ENCODE measurements at places on chromosomes 1 and 21.

DNA sequence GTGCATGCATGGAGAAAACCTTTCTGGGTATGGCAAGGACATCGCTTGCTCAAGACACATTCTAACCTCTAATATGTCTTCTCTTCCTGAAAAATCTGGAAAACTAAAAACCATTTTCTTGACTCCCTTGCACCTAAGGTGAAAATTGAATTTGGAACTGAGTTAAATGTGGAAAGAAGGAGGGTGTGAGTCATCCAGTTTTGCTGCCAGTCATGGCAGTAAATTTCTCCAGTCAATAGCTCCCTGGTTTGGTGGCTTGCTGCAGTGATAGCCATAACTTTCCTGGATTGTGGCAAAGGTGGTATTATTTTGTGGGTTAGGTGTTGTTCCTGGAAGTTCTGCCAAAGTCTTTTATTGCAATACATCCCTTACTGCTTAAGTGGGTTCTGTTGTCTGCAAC lies 2.5 kb downstream of the ZCCHC17 start:
- no peak for DNase-seq

GRCh38 chr1:9996624-9997582 lies at the start of gene RBP7:
TSS of gene RBP7 (plus strand) at chr1:9997228. CDS start at chr1:9997259, 31 bp downstream.
- DNase-seq = no peak

GRCh38 chr1:155760751-155761475 lies 72.0 kb downstream of the DAP3 start:
- DNase-seq = no peak

- DNase-seq = no peak
Measured at GRCh38 chr1:86429835-86430234, 5.9 kb downstream of the CLCA2 start.

DNA sequence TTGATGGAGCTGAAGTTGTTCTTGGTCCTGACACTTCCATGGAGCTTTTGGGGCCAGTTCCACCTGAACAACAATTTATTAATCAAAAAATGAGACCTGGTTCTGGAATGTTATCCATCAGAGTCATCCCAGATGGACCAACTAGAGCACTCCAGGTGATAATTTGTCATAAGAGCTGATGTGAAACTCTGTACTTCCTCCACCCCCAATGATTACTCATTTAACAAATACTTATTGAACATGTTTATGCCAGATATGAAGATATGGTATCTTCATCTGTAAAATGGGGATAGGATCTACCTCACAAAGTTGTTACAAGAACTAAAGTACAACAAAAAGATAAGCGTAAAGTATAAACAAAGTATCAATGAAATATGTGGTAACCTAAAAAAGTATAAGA lies 153.2 kb downstream of the VPS13D start:
- DNase-seq = no peak

DNA sequence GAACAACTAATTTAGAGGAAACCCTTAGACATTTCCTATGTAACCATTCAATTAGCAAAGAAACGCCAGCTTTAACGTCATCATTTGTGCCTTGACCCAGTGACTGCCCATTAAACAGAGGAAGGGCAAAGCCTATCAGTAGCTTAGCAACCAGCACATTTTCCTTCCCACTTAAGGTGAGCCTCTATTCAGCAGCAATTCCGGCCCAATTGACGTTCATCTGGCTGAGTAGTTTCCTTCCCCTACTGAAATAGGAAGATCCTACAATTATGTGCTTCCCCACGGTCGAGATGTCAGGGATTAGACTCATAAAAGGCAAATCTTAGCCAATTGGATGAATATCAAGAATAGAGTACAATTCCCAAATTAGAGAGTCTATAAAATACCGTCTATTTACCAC lies 482.1 kb upstream of the ADAMTS5 start:
- DNase-seq = no peak

GRCh38 chr1:207801819-207802218 lies 50.0 kb downstream of the CD46 start:
- DNase-seq = no peak

DNA sequence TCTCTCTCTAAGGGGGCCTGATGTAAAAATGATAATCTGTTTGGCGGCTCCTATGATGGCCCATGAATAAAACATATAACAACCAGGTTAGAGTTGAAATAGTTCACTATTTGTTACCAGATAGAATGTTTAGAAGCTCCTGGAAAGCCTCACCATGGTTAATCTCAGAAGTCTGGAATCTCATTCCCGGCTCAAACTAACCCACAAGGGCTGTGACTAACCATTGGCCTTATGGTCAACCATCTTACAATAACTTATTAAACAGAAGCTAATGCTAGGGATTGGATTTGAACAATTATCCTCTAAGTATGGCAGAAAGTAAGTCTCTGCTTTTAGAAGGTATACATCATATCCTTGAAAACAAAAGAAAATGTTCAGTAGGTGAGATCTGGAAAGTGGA lies 134.1 kb upstream of the ADGRL2 start:
- no peak for DNase-seq

- no peak for DNase-seq
Measured at GRCh38 chr1:54421101-54421504, 14.9 kb upstream of the SSBP3 start.

DNA sequence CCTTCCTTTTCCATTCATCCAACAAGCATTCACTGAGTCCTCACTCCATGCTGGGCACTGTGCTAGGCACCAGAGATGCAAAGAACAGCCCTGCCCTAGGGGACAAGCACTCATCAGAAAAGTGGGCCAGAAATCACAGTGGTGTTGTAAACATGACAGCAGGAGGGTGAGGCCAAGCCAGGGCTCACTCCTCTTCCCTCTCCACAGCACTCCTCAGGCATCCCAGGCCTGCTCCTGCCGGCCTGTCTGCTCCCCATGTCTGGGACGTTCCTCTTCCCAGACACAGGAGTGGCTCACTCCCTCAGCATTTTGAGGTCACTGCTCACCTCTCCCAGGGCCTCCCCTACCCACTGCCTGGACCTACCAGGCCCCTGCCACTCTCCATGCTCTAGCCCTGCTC lies 61.8 kb downstream of the KCND3 start:
- no peak for DNase-seq

GRCh38 chr1:226563666-226564065 lies 15.1 kb downstream of the STUM start:
- no peak for DNase-seq

DNA sequence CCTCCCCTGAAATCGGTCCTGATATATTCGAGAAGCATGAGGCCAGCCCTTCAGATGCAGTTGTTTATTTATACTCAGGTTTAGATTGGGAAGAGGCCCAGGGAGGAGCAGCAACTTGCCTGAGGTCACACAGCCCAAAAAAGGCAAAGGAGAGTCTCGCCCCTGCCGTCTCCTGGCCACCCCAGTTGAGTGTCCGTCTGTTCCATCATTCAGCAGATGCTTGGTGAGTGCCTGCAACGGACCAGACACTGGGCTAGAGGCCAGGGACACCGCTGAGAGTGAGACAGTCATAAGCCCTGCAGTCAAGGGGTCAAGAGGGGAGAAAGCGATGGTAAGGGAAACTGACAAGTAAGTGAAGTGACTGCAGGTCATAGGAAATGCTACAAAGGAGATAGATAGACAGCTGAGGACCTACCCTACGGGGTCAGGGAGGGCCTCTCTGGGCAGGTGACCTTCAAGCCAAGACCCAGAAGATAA lies 15.4 kb upstream of the SELENON start:
- peak; percentile 88 for DNase-seq

GRCh38 chr1:229987953-229988352 lies 79.1 kb upstream of the GALNT2 start:
- no peak for DNase-seq

- DNase-seq = peak; percentile 60
Measured at GRCh38 chr1:26336477-26337205, 17.3 kb downstream of the CRYBG2 start.

- DNase-seq = no peak
Measured at GRCh38 chr1:200856716-200857357, 15.9 kb upstream of the GPR25 start.

DNA sequence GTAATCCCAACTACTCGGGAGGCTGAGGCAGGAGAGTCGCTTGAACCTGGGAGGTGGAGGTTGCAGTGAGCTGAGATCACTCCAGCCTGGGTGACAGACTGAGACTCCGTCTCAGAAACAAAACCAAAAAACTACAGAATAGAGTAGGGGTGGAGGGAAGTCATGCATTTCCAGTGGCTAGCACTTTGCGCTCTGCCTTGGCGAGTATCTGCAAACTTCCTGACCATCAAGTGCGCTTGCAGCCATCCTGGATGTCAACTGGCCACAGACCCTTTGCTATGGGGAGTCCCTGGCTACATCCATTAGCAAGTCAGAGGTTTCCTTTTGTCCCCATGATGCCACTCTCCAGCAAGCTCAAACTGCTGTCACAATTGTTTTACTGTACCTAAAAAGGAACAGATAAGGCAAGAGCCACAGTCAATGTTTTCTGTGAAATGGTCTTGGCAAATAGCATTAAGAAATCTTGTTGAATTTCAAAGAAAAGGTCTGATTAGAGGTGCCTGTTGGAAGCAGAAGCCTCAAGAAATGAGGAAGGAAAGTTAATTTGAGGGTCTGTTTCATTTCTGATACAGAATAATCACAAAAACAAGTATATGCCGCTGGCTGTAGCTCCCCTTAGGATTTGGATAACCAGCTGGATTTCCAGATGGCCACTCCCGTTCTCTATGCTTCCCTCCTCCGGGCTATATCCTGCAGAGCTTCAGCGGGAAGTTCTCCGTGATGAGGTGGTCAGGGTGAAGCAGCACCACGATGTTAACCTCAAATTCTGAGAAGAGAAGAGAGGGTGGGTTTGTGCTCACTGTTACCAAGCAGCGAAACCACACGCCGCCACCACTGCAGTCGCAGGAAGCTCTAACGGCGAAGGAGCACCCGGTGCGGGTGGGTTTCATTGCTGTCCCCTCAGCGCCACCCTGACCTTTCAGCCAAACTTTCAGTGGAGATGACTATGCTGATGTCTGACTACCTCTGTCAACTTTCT lies 42.0 kb downstream of the VPS26C start:
- no peak for DNase-seq

DNA sequence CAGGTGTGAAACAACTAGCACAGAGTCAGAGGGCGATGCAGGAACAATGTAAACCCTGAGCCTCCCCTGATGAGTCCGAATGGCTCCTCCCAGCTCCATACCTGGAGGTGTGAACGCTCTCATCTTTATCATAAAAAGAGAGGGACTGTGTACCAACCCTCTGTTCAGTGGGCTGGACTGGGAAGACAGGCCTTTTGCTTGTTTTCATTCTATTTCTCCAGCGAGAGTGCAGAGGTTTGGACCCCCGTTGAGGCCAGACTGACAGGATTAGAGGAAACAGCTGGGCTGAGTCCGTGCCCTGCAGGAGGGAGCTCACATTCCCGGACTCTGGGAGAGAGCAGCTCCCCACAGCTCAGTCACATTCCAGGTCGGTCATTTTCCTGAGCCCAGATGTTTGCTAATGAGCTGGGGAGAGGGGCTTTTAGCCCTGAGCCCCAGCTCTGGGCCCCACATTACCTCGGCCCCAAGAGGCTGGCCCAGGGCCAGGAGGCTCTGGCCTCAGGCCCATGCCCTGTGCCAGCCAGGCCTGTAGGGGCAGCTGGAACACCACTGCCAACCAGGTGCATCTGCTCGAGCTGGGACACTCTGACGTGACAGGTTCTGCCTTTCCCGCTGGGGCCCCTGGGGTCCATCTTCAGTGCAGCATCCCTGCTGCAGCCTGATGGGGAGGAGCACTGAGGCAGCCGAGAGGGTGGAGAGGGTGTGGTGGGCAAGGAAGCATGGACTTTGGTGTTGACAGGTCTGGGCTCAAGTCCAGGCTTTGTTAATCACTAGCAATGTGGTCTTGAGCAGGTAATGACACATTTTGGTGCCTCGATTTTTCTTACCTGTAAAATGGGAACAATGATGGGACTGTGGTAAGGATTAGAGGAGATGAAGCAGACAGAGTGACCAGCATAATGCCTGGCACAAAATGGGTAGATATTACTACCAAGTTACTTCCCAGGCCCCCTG lies 3.5 kb upstream of the NBL1 start:
- DNase-seq = no peak

DNA sequence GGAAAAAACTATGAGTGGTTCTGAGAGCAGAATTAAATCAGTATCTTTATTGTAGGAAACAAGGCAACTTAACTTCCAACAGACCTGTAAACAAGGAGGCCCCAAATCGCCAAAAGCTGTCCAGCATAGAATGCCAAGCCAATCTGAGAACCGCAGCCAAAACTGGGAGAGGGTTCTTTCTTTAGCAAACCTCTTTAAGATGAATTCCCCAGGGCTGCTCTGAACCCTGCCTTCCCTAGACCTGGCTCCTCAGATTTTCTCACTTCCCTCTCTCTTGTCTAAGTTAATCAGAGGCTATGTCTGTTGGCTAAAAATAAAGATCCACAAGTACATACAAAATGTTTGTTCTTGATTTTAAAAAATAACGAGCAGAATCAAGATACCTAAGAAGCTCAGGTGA lies 141.4 kb downstream of the SMYD3 start:
- peak; percentile 51 for DNase-seq

GRCh38 chr1:41494351-41495209 lies 10.1 kb upstream of the EDN2 start:
- DNase-seq = no peak

DNA sequence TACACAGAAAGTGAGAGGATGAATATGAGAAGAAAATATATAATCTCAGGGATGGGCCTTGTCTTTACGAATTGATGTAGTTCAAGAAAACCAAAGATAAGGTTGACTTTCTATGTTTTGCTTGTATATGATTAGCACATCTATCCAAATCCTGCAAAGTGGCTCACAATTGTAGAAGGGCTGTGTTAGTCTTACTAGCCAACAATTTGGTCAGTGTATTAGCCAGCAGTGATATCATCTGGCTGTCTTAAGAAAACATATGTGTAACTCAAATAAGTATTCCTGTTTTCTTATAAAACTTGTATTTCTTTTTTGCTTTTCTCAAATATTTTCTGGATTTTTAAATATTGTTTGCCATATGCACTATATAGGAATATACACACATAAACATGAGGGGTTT lies 5.5 kb downstream of the SDCCAG8 start:
- no peak for DNase-seq

DNA sequence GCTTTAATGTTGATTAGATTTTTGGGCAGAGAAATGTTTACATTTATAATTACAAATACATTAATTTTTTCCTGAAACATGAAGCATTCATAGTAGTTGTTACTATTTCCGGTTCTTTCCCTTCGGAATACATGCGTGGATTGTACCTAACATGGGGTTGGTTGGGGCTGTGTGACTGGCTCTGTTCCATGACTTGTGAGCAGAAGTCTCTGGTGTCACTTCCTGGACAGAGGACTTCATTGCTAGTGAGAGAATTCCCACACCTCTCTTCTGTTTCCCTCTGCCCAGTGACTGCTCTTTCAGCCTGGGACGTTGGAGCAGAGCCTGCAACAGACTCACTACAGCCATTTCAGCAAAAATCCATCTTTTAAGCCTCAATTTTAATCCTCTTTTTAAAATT lies 231.4 kb downstream of the GRIK1 start:
- no peak for DNase-seq

- DNase-seq = peak; percentile 53
Measured at GRCh38 chr1:118185084-118185832, at the start of gene SPAG17. TSS of gene SPAG17 (minus strand) at chr1:118185228. CDS start at chr1:118185157, 71 bp downstream.

- peak; percentile 79 for DNase-seq
Measured at GRCh38 chr1:207978441-207978840, 67.5 kb upstream of the CD34 start.

DNA sequence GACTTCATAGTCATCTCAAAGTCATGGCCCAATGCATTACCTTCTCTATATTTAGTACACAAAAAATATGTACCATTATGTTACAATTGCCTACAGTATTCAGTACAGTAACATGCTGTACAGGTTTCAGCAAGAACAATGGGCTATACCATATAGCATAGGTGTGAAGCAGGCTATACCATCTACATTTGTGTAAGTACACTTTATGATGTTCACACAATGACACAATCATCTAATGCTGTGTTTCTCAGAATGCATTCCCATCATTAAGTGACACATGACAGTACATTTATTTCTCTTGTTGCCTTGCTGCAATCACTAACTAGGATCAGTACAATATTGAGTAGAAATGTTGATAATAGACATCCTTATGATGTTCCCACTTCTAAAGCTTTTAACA lies 46.5 kb upstream of the NFIA start:
- DNase-seq = no peak

Data from G401 (cell line).